Smooth muscle cell of bladder (primary cell): ENCODE measurements at places on chromosomes 16 and 17. TPM values are rescaled to one million over a fixed set of nuclear protein-coding genes. Genes with fewer than 3 reads are reported as not detected.

Gene ATP2A1
- 0.28 and 0.46 TPM in 2 replicates for total RNA-seq

Gene SLC6A4
- under 0.01 TPM in 1 of 2 replicates, not detected in the other for total RNA-seq

Gene FASN
- 67.0 and 94.7 TPM in 2 replicates for total RNA-seq

Gene CTRB1
- not detected in 2 replicates for total RNA-seq

Gene ITGAD
- not detected in 2 replicates for total RNA-seq

Gene PRDM7
- under 0.01 TPM in 1 of 2 replicates, not detected in the other for total RNA-seq

Gene PIMREG
- 2.7 and 4.3 TPM in 2 replicates for total RNA-seq

Gene HOXB9
- not detected in 2 replicates for total RNA-seq

Gene SPEM3
- total RNA-seq, result not detected in 2 replicates

Gene ANKFN1
- 0.14 TPM in 1 of 2 replicates, not detected in the other for total RNA-seq

Gene KRT12
- total RNA-seq, result not detected in 2 replicates

Gene PMP22
- total RNA-seq, result 130 and 170 TPM in 2 replicates

Gene KRT24
- not detected in 2 replicates for total RNA-seq

Gene HASPIN
- total RNA-seq, result 0.71 and 0.83 TPM in 2 replicates

Gene CDR2L
- 7.4 and 10.9 TPM in 2 replicates for total RNA-seq

Gene CCDC154
- total RNA-seq, result 0.14 and 0.28 TPM in 2 replicates

Gene KRT39
- total RNA-seq, result not detected in 2 replicates

Gene PRSS22
- not detected in 2 replicates for total RNA-seq

Gene TP53TG3
- not detected in 2 replicates for total RNA-seq

Gene GPR142
- not detected in 2 replicates for total RNA-seq

Gene NMRAL1
- total RNA-seq, result 63.1 and 63.9 TPM in 2 replicates

Gene DHX40
- total RNA-seq, result 66.7 and 71.0 TPM in 2 replicates

Gene PHOSPHO1
- total RNA-seq, result 0.46 and 0.71 TPM in 2 replicates

Gene HOXB1
- not detected in 2 replicates for total RNA-seq

Gene SULT1A2
- 0.09 and 0.28 TPM in 2 replicates for total RNA-seq

Gene NBR1
- 110 and 112 TPM in 2 replicates for total RNA-seq

Gene POLR2C
- total RNA-seq, result 110 and 116 TPM in 2 replicates

Gene PPP1R1B
- total RNA-seq, result not detected in 2 replicates

Gene PEX12
- total RNA-seq, result 4.1 and 4.8 TPM in 2 replicates

Gene KRTAP1-5
- total RNA-seq, result 0.57 and 0.83 TPM in 2 replicates

Gene LLGL2
- total RNA-seq, result 0.14 and 0.37 TPM in 2 replicates

Gene GNAO1
- under 0.01 TPM in 1 of 2 replicates, not detected in the other for total RNA-seq

Gene P2RX5
- total RNA-seq, result 0.71 and 1.2 TPM in 2 replicates

Gene FOXN1
- total RNA-seq, result not detected in 2 replicates

Gene SCN4A
- under 0.01 TPM in 1 of 2 replicates, not detected in the other for total RNA-seq

Gene TOM1L1
- total RNA-seq, result 14.8 and 16.6 TPM in 2 replicates

Gene MYH1
- 0.09 TPM in 1 of 2 replicates, not detected in the other for total RNA-seq

Gene SEZ6
- total RNA-seq, result not detected in 2 replicates

Gene PRSS33
- not detected in 2 replicates for total RNA-seq

Gene SLC5A10
- under 0.01 and 0.09 TPM in 2 replicates for total RNA-seq

Gene KRTAP4-9
- total RNA-seq, result not detected in 2 replicates

Gene USP43
- total RNA-seq, result under 0.01 TPM in 2 replicates

Gene FBXW10
- total RNA-seq, result 0.09 TPM in 1 of 2 replicates, not detected in the other

Gene NPIPB13
- total RNA-seq, result 0.43 and 1.8 TPM in 2 replicates
